GM23248 (cell line): ENCODE measurements at places on chromosomes 12 and 14. TPM values are rescaled to one million over a fixed set of nuclear protein-coding genes. Genes with fewer than 3 reads are reported as not detected.

Gene MRPL42
- total RNA-seq, result 69.2 and 75.0 TPM in 2 replicates

Gene TPH2
- total RNA-seq, result not detected in 2 replicates

Gene GNB3
- total RNA-seq, result 1.0 and 3.2 TPM in 2 replicates

Gene TCL1B
- not detected in 2 replicates for total RNA-seq

Gene RND1
- total RNA-seq, result 0.32 TPM in 1 of 2 replicates, not detected in the other

Gene MYH6
- total RNA-seq, result not detected in 2 replicates

Gene SLC6A12
- total RNA-seq, result not detected in 2 replicates

Gene ZNF384
- 17.3 and 26.2 TPM in 2 replicates for total RNA-seq

Gene LRTM2
- not detected in 2 replicates for total RNA-seq

Gene SCNN1A
- 0.76 TPM in 1 of 2 replicates, not detected in the other for total RNA-seq

Gene EIF2B1
- total RNA-seq, result 88.0 and 108 TPM in 2 replicates

Gene SLC35E3
- total RNA-seq, result 1.9 and 4.9 TPM in 2 replicates

Gene RD3L
- total RNA-seq, result not detected in 2 replicates

Gene XRCC3
- total RNA-seq, result 19.1 and 20.3 TPM in 2 replicates

Gene LUM
- 556 and 573 TPM in 2 replicates for total RNA-seq

Gene DNAI7
- total RNA-seq, result not detected in 2 replicates

Gene INSM2
- total RNA-seq, result not detected in 2 replicates
